ENCODE measurements at places on chromosomes 7 and 10. TPM values are rescaled to one million over a fixed set of nuclear protein-coding genes. Genes with fewer than 3 reads are reported as not detected.

Gene SLC16A12
- polyA plus RNA-seq = 0.10 TPM

Gene PRR15
- polyA plus RNA-seq = 1.8 TPM

Gene ADAM8
- 55.4 TPM for polyA plus RNA-seq

Gene GPR85
- polyA plus RNA-seq = 2.0 TPM

Gene MMS19
- 74.4 TPM for polyA plus RNA-seq

Gene CAMK2B
- polyA plus RNA-seq = 0.31 TPM

Gene KLF14
- 0.01 TPM for polyA plus RNA-seq

Gene FBXL13
- 0.19 TPM for polyA plus RNA-seq

Gene FAM107B
- 8.2 TPM for polyA plus RNA-seq

Gene ST8SIA6
- polyA plus RNA-seq = not detected

Gene VWA2
- polyA plus RNA-seq = 0.49 TPM

Gene TMEM225B
- polyA plus RNA-seq = 0.23 TPM

GRCh38 chr7:101896316-101896715 is 78.9 kb downstream of the CUX1 start:
- no peak for DNase-seq

DNA sequence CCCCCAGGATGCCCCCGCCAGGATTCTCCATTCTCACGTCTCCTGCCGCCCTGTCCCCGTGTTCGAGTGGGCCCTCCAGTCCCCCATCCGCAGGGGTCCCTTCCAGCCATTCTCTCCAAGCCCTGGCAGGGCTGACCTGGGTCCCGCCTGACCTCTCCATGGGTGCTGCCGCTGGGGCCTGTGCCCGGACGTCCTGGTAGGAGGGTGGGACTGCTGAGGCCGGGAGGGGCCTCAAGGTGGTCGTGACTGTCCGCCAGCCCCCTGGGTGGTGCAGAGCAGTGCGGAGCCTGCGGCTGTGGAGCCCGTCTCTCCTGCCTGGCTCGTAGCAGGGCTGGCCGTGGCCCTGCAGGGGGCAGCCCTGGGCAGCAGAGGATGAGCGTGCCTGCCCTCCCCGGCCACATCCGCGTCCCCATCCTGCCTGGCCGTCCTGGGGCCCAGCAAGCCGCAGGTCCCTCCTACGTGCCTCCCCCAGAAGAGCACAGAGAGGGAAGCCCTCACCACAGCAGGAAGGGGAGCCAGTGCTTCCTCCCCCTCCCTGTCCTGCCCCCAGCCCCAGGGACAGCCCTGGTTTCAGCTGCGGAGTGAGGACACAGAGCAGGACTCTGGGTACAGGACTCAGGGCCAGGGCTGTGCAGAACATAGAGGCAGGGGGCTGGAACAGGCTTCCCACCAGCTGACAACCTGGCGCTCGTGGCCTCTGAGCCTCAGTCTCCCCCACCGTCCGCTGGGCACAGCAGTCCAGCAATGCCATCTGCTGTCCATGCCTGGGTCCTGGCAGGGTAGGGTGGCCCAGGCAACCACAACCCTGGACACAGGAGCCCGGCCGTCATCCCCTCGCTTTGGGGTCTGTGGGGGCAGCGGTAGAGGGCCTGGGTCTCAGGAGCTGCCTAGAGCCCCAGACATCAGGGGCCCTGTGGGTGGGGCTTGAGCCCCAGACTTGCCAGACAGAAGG is 1.5 kb upstream of the GRIFIN start:
- no peak for DNase-seq

- DNase-seq = no peak
These were observed 78.7 kb downstream of the SLC25A13 start for GRCh38 chr7:96243241-96243640.

- DNase-seq = no peak
These were observed 4.1 kb downstream of the PRSS1 start for GRCh38 chr7:142753366-142753765.

DNA sequence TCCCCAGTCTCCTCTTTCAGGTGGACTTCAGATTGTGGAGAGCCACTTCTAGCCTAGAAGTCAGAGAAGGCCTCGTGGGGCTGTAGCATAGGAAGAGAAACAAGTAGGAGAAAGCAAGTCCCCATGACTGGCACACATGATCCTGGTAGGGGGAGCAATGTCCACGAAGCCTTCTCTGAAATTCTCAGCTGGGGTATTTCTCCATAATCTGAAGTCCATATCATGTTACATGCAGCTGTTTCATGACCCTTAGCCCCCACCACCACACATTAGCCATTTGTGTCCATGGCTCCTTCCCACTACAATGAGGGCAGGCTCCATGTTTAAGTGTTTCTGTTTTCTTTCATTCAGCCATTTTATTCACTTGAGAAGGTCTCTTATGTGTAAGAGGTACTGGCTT is 43.2 kb downstream of the LAMB4 start:
- no peak for DNase-seq

- no peak for DNase-seq
These were observed 24.4 kb downstream of the GNG11 start for GRCh38 chr7:93945756-93946535.

GRCh38 chr7:130479716-130480400 is 12.0 kb upstream of the MEST start:
- no peak for DNase-seq

- DNase-seq = no peak
These were observed 80.2 kb downstream of the FAM241B start for GRCh38 chr10:69710008-69710888.

DNA sequence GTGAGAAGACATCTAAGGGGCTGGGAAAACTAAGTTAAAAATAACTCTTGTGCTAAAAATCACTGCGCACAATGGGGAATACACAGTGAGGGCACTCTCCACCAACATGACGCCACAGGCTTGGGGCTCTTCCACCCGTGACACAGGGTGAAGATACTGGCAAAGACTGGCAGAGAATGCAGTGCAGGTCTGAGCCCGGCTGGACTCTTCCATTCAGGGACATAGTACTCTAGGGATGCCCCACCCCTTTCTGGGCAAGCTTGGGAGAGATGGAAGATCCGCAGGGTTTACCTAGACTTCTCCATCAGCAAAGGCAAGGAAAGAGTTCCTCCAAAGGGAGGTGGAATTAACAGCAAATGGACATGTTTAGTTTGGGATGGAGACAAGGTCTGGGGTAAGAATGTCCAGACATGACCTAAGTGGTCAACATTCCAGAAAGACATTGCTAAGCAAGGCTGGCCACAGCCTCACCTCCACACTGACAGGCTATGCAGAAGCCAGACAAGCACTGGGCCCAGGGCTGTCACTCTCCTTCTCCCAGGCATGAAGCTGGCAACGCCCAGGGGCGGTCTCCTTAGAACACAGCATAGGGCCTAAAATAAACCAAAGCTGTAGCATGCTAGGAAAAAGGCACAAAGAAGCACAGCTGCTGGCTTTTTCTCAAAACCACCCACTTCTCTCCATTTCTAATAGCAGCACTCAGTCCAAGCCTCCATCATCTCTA is 28.1 kb downstream of the XPNPEP1 start:
- no peak for DNase-seq

- no peak for DNase-seq
These were observed 418.5 kb upstream of the MGMT start for GRCh38 chr10:129048513-129048912.
